ENCODE measurements at places on chromosomes 6 and 20. TPM values are rescaled to one million over a fixed set of nuclear protein-coding genes. Genes with fewer than 3 reads are reported as not detected.

- no peak overlapping the region for H3K27ac ChIP-seq
- H3K36me3 ChIP-seq = no peaks in the 10 kb centered on the region
- no peak for DNase-seq
- no peaks in the 10 kb centered on the region for H3K27me3 ChIP-seq
- H3K4me3 ChIP-seq = no peak overlapping the region
Measured at GRCh38 chr6:155519176-155519738, 63.6 kb upstream of the NOX3 start.

GRCh38 chr6:45981046-45981445, 34.6 kb downstream of the CLIC5 start:
- H3K27ac ChIP-seq = no peak overlapping the region
- no peaks in the 10 kb centered on the region for H3K4me1 ChIP-seq
- no peaks in the 10 kb centered on the region for H3K36me3 ChIP-seq
- H3K27me3 ChIP-seq = no peaks in the 10 kb centered on the region
- no peak overlapping the region for H3K4me3 ChIP-seq

DNA sequence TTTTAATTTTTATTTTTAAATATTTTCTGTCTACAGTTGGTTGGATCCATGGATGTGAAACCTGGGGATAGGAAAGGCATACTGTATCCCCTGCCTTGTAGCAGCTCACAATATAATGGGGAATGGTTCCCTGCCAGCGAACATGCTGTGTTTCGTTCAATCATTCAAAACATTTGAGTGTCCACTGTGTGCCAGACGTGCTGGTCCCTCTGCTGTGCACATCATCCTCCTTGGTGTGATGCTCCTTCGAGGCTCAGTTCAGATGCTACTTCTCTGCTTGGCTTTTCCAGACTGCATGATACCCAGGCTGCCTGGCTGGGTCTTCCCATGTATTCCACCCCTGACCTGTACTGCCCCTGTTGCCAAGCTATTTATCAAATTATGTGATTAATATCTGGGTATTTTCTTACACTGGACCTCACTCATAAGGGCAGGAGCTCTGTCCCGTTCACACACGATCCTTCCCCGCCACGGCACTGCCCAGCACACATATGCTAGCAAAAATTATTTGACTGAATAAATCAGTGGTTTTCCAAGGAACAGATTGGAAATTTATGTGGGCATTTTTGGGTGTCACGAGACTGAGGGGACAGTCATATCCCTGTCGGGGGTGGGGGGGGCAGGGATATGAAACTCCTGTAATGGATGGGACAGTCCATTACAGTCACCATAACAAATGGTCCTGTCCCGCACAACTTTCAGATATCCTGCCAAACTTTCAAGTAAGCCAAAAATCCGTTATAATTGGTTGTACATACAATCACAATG, 4.9 kb downstream of the SDCBP2 start:
- H3K36me3 ChIP-seq = no peaks in the 10 kb centered on the region
- H3K27me3 ChIP-seq = no peaks in the 10 kb centered on the region
- DNase-seq = peak; percentile 59

GRCh38 chr6:6522709-6523108, 65.8 kb upstream of the LY86 start:
- no peaks in the 10 kb centered on the region for H3K36me3 ChIP-seq
- H3K27ac ChIP-seq = no peak overlapping the region
- peaks cover 7% of the 10 kb centered on the region for H3K27me3 ChIP-seq
- H3K4me1 ChIP-seq = no peaks in the 10 kb centered on the region
- DNase-seq = no peak
- H3K4me3 ChIP-seq = no peak overlapping the region

DNA sequence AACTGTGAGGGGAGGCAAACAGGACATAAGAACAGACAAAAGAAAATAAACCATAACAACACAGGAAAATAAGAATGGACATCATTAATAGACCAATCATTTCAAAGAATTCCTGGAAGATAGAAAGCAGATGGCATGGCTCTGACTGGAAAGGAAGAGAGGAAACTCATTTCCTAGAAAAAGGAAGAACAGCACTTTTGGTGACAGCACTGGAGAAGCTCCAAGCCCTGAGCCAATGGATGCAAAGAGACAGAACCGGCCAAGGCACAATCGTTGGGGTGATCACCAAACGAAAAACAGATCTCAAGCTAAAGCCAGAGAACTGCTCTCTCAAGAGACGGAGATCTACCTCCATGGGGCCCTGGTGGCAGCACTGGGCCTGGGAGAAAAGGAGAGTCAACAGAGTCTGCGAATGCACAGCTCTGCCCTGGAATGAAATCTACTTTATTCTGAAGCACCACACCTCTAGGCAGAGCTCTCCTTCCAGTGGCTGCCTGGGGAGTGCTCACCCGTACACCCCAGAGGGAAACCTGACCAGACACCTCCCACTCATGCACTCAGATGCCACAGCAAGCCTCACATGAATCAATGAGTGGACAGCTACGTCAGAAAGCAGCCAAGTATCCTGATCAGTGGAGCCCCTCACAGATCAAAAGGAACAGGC, 24.2 kb downstream of the KIAA0319 start:
- DNase-seq = no peak
- H3K4me3 ChIP-seq = no peak overlapping the region
- H3K4me1 ChIP-seq = no peaks in the 10 kb centered on the region
- no peaks in the 10 kb centered on the region for H3K36me3 ChIP-seq
- H3K27me3 ChIP-seq = no peaks in the 10 kb centered on the region

DNA sequence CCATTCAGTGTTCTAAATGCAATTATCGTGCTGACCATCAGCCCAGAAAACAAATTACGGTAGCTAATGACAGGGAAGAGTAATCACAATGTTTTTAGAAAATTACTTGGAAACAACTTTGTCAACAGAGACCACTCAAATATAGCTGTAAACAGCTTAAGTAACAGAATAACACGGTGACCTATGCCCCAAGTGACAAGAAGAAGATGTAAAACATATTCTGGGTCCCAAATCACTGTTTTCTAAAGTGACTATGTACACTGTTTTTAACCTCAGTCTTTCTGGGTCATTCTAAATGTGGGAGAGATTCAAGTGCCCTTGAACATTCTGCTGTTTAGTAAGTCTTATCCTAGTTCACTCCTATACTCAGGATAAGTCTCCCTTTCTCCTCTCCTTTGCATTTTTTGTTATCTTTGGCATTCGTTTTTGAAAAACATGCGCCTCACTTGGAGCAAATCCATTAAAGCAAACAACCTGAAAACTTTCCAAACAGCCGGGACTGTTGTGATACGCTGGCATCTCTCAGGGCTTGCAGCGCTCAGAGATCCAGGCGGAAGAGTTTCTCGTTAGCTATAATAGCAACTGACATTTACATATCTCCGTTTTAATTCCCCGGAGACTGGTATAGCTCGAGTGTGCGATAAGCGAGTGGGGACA, 114.5 kb upstream of the SOX4 start:
- peaks cover 9% of the 10 kb centered on the region for H3K4me1 ChIP-seq
- DNase-seq = no peak
- peak overlapping the region; percentile 23 for H3K4me3 ChIP-seq
- no peak overlapping the region for H3K27ac ChIP-seq
- H3K36me3 ChIP-seq = no peaks in the 10 kb centered on the region

GRCh38 chr6:116933485-116933884, 56.4 kb downstream of the RFX6 start:
- H3K27me3 ChIP-seq = no peaks in the 10 kb centered on the region
- no peak overlapping the region for H3K4me3 ChIP-seq
- no peak for DNase-seq
- H3K27ac ChIP-seq = no peak overlapping the region
- H3K36me3 ChIP-seq = no peaks in the 10 kb centered on the region
- no peaks in the 10 kb centered on the region for H3K4me1 ChIP-seq

GRCh38 chr6:132341646-132342045, 59.6 kb downstream of the MOXD1 start:
- H3K4me1 ChIP-seq = no peaks in the 10 kb centered on the region
- no peaks in the 10 kb centered on the region for H3K27me3 ChIP-seq
- no peak for DNase-seq
- H3K36me3 ChIP-seq = no peaks in the 10 kb centered on the region
- no peak overlapping the region for H3K4me3 ChIP-seq
- H3K27ac ChIP-seq = no peak overlapping the region

GRCh38 chr6:46290421-46291274, 119.9 kb upstream of the ENPP5 start:
- H3K27ac ChIP-seq = no peak overlapping the region
- H3K27me3 ChIP-seq = no peaks in the 10 kb centered on the region
- H3K4me3 ChIP-seq = no peak overlapping the region

DNA sequence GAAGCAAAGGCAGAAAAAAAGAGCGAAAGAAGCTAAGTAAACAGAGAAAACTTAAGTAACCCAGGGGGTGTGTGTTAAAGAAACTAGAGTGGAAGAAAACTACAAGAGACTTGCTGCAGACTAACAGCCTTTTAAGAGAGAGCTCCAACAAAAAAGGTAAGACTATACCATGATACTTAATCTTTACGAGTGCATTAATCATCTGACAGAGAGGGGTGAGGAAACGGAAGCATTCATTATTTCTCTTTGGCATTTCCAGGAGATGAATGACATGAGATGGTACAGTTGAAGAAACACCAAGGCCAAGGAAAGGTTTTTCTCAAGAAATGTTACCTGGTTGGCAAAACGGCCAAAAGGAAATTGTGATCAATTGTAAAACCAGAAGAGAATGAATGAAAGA, 906.8 kb downstream of the QKI start:
- H3K4me3 ChIP-seq = no peak overlapping the region
- no peak for DNase-seq
- H3K36me3 ChIP-seq = no peaks in the 10 kb centered on the region
- H3K4me1 ChIP-seq = no peaks in the 10 kb centered on the region
- H3K27me3 ChIP-seq = no peaks in the 10 kb centered on the region

DNA sequence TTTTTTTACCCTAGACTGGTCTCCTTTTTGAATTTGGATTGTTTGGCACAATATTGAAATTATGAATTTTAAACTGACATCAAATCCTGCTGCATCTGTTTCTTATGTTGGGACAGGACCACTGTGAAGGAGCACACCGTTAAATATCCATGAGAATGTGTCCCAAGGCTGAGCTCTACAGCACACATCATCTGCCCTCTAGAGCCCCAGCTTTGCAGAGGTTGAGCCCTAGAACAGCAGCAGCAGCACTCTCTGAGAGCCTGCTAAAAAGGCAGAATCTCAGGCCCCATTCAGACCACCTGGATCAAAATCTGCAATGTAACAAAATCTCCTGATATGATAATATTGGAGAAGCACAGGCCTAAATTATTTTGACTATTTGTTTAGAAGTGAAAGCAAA, 192.1 kb upstream of the CCN2 start:
- no peak overlapping the region for H3K4me3 ChIP-seq
- DNase-seq = no peak
- H3K4me1 ChIP-seq = no peaks in the 10 kb centered on the region

- H3K4me3 ChIP-seq = no peak overlapping the region
- no peaks in the 10 kb centered on the region for H3K4me1 ChIP-seq
- no peaks in the 10 kb centered on the region for H3K36me3 ChIP-seq
- H3K27ac ChIP-seq = no peak overlapping the region
- no peaks in the 10 kb centered on the region for H3K27me3 ChIP-seq
Measured at GRCh38 chr6:130431346-130431852, 65.6 kb downstream of the TMEM200A start.

DNA sequence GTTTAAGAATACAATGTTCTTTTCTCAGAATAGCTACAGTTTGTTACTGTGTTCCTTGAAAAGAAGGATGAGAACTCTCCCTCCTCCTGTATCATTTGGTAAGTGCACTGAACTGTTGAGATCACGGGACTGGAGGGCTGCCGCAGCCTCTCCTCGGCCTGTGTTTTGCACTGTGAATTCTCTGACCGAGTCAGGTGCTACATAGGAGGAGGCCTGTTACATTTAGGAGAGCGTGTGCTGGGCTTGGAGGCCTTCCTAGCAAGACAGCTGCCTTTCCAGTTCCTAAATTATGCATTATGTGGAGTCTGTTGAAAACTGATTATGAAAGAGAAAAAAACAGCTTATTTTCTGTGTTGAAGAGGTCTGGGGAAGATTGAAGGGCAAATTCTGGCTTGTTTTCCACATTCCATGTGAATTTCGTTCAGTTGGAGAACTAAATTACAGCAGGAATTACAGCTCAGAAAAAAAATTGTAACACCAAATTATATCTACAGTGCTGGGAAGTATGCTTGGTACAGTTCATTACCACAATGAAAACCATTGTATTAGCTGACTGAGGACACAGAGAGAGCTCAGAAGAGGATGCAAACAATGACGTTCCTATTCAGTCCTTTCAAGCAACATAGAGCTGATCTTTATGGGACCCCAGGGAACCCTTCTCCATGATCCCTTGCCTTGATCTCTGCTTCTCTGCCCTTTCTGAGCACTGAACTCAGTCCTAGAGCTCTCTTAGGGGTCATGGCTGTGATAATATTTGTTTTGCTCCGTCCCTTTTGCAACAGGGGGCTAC, 2.8 kb downstream of the TMC2 start:
- H3K36me3 ChIP-seq = no peaks in the 10 kb centered on the region
- H3K27ac ChIP-seq = no peak overlapping the region
- no peak overlapping the region for H3K4me3 ChIP-seq
- no peaks in the 10 kb centered on the region for H3K4me1 ChIP-seq
- no peak for DNase-seq

Gene EYS
- total RNA-seq = not detected

All from sigmoid colon (tissue), 7 donors.